ENCODE measurements at places on chromosomes 11 and 22.

DNA sequence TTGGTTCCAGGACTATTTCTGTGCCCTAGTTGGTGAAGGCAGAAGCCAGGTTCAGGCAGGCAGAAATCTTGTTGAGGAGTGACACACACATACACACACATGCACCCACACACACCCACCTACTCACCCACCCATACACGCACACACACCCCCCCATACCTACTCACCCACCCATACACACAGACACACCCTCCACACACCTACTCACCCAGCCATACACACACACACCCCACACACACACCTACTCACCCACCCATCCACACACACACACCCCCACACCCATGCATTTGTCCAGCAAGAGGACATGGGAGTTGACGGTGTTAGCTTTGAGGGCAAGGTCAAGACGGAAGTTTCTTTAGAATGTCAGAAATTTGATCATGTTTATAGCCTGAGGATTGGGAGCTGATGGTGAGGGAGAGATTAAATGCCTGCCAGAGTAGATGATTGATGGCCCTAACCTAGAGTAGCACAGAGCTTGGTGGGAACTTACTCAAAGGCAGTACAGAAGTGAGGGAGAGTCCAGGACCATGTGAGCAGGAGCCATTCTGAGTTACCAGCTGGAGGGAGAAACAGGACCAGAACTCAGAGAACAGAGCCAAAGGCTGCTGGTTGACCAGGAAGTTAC, 68.9 kb downstream of the CYB5R2 start:
- no peaks in the 10 kb centered on the region for H3K27me3 ChIP-seq
- H3K4me3 ChIP-seq = no peak overlapping the region
- H3K27ac ChIP-seq = no peak overlapping the region
- H3K4me1 ChIP-seq = no peaks in the 10 kb centered on the region
- no peak for DNase-seq

DNA sequence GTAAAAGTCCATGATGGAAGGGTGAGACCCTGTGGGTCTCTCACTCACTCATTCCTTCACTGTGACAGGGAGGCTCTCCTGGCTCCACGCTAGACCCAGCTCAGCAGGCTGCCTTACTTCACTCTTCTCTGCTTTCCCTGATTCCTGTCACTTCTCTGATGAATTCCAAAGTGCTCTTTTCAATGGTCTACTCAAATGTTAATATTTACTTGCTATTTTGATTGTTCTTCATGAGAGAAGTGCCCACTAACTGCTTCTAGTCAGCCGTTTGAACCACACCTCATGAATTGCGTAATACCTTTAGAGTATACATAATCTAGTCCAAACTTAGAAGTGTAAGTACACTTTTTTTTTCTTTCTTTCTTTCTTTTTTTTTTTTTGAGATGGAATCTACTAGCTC, 1350.2 kb upstream of the RAG2 start:
- H3K4me1 ChIP-seq = no peaks in the 10 kb centered on the region
- H3K4me3 ChIP-seq = no peak overlapping the region
- peaks cover 2% of the 10 kb centered on the region for H3K36me3 ChIP-seq
- DNase-seq = no peak
- no peak overlapping the region for H3K27ac ChIP-seq

DNA sequence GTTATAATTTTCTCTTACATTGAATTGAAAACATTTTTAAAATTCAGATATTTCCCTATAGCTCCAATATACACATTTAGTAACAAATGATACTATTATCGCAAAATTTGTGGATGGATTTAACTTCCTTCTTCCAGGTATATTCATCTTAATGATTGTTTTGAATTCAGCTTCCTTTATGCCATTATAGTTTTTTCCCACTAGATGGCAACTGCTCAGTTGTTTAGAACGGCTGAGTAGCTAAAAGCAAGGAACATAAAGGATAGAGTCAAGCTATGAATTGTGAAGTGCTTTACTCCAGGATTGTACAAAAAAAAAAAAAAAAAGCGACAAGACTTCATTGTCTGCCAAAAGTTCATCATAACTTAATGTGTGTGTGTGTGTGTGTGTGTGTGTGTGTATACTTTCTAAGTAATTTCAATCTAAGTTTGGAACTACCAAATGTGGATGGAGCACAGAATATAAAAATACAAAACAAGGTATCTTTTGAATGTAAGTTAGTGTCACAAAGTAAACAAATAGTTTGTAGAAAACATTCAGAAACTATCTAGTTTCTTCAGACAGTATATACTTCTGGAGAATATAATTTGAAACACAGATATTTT, 846.4 kb downstream of the DLG2 start:
- H3K36me3 ChIP-seq = no peaks in the 10 kb centered on the region
- no peak for DNase-seq
- H3K27ac ChIP-seq = no peak overlapping the region
- no peaks in the 10 kb centered on the region for H3K4me1 ChIP-seq
- no peaks in the 10 kb centered on the region for H3K27me3 ChIP-seq
- no peak overlapping the region for H3K4me3 ChIP-seq

DNA sequence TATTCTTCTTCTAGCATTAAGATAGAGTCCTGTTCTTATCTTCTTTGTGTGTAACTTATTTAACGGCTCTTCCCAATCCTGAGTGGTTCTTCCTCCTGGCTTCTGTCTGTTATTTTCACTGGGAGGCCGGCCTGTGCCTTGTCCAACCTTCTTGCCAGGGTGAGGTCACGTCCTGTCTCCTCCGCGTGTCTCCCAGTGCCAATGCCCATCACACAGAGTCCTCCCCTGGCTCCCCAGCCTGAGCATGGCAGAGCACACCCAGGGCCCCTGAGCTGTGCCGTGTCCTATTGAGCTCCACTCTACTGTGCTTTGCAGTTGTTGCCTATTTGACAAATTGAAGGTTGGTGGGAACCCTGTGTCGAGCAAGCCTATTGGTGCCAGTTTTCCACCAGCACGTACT, 487.3 kb downstream of the BRD1 start:
- no peak overlapping the region for H3K4me3 ChIP-seq
- no peak overlapping the region for H3K27ac ChIP-seq
- DNase-seq = no peak
- H3K27me3 ChIP-seq = peaks cover 12% of the 10 kb centered on the region
- H3K4me1 ChIP-seq = no peaks in the 10 kb centered on the region

DNA sequence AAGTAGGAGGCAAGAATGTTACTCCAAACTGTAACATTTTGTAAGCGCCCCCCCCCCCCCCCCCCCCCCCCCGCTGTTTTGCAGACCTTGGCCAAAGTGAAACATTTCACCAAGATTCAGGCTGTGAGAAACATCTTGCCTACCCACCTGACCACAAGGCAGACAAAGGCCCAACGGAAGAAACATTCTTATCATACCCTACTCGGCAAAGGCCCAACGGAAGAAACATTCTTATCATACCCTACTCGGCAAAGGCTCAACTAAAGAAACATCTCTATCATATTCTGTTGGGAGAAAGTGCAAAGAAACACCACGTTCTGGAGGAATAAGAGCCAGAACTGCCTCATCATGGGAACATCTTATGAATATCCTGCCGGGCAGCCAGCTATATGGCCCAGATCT, 117.1 kb downstream of the JRKL start:
- H3K27ac ChIP-seq = no peak overlapping the region
- H3K4me1 ChIP-seq = no peaks in the 10 kb centered on the region
- no peaks in the 10 kb centered on the region for H3K36me3 ChIP-seq
- H3K27me3 ChIP-seq = no peaks in the 10 kb centered on the region
- H3K4me3 ChIP-seq = no peak overlapping the region

DNA sequence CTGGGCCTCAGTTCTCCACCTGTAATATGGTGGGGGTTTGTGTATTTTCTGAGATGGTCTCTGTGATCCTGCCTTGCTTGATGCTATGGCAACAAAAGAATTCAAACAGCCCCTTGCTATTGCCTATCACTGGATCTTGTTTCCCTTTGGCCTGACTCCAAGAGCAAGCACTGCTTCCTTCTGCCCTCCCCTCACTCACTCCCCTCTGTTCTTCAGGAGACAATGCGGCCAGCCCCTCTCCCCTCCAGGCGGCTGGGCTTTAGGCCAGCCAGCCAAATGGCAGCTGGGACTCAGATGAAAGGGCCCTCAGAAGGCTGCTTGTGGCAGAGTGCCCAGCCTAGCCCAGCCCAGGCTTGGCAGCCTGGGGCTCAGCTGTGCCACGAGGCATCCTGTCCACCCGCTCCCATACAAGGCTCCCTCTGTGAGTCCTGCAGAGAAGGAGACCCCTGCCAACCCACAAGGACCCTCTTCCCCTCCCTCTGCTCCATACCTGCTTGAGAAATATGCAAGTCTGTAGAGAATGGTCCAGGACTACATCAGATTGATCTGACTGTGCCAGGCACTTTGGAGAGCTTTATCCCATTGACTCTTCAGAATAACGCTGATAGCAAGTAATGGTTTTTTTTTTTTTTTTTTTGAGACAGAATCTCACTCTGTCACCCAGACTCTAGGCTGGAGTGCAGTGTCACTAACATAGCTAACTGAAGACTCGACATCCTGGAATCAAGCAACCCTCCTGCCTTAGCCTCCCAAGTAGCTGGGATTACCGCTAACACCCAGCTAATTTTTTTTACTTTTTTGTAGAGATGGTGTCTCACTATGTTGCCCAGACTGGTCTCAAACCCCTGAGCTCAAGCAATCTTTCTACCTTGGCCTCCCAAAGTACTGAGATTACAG, 7.6 kb upstream of the KCTD14 start:
- no peak overlapping the region for H3K27ac ChIP-seq
- DNase-seq = no peak
- H3K4me1 ChIP-seq = peaks cover 7% of the 10 kb centered on the region
- no peak overlapping the region for H3K4me3 ChIP-seq
- H3K36me3 ChIP-seq = no peaks in the 10 kb centered on the region

GRCh38 chr22:36588285-36588684, 59.3 kb upstream of the EIF3D start:
- H3K27ac ChIP-seq = no peak overlapping the region
- no peak overlapping the region for H3K4me3 ChIP-seq
- DNase-seq = no peak
- H3K4me1 ChIP-seq = no peaks in the 10 kb centered on the region
- peaks cover 40% of the 10 kb centered on the region for H3K27me3 ChIP-seq

- peak overlapping the region; percentile 89 for H3K27ac ChIP-seq
- peaks cover 27% of the 10 kb centered on the region for H3K36me3 ChIP-seq
- H3K4me1 ChIP-seq = peaks cover 45% of the 10 kb centered on the region
- H3K27me3 ChIP-seq = no peaks in the 10 kb centered on the region
- DNase-seq = peak; percentile 28
Measured at GRCh38 chr11:117232911-117233409, 489 bp downstream of the RNF214 start.

- H3K4me1 ChIP-seq = peaks cover 54% of the 10 kb centered on the region
- peak overlapping the region; percentile 1 for H3K4me3 ChIP-seq
- peaks cover 8% of the 10 kb centered on the region for H3K27me3 ChIP-seq
- H3K27ac ChIP-seq = peak overlapping the region; percentile 59
- no peaks in the 10 kb centered on the region for H3K36me3 ChIP-seq
- no peak for DNase-seq
Measured at GRCh38 chr11:14373941-14374646, 15.1 kb upstream of the RRAS2 start.

DNA sequence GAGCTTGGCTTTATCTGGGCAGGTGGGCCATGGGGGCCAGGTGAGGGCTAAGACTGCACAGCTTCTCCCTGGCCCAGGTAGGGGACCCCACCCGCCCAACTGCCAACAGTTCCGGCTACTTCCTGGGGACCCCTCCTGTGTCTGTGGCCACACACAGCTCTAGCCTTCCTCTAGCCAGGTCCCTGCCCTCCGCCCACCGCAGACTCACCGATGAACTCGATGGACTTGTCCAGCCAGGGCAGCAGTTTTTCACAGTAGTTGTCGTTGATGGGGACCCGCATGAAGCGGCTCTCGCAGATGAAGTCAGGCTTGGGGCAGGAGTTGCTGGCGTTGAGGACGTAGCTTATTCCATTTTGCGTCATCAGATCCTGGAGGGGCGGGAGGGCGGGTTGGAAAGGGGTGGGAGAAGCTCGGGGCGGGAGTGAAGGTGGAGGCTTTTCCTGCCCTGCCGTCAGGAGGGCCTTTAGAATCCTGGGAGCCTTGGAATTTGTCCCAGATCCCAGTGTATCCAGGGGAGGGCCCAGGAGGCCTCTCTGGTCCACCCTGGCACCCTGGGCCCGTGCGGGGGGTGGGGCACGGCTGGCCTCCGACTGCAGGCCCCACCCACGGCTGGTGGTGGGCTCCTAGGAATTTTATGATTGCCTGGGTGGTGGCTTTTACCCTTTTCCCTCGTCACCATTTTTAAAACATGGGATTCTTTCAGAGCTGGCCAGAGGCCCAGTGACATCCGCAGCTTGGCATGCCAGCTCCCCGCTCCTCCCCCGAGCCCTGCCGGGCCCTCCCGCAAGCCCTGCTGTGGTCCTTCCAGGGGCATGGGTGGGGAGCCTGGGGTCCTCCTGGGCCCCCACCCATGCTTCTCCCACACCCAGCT, 13.9 kb downstream of the DUSP8 start:
- no peaks in the 10 kb centered on the region for H3K36me3 ChIP-seq
- no peak overlapping the region for H3K4me3 ChIP-seq
- no peak for DNase-seq
- no peaks in the 10 kb centered on the region for H3K4me1 ChIP-seq
- no peak overlapping the region for H3K27ac ChIP-seq
- no peaks in the 10 kb centered on the region for H3K27me3 ChIP-seq

- no peaks in the 10 kb centered on the region for H3K36me3 ChIP-seq
- no peaks in the 10 kb centered on the region for H3K4me1 ChIP-seq
- DNase-seq = no peak
- H3K27me3 ChIP-seq = no peaks in the 10 kb centered on the region
Measured at GRCh38 chr11:44446996-44447771, 118.3 kb upstream of the CD82 start.

GRCh38 chr22:26931471-26931870, 274.1 kb downstream of the MIAT start:
- no peaks in the 10 kb centered on the region for H3K36me3 ChIP-seq
- H3K27ac ChIP-seq = no peak overlapping the region
- no peak overlapping the region for H3K4me3 ChIP-seq
- H3K4me1 ChIP-seq = no peaks in the 10 kb centered on the region

GRCh38 chr11:125627236-125627910, 2.4 kb downstream of the CHEK1 start:
- H3K4me3 ChIP-seq = peak overlapping the region; percentile 92
- peaks cover 16% of the 10 kb centered on the region for H3K36me3 ChIP-seq
- peak overlapping the region; percentile 90 for H3K27ac ChIP-seq
- H3K4me1 ChIP-seq = peaks cover 28% of the 10 kb centered on the region

DNA sequence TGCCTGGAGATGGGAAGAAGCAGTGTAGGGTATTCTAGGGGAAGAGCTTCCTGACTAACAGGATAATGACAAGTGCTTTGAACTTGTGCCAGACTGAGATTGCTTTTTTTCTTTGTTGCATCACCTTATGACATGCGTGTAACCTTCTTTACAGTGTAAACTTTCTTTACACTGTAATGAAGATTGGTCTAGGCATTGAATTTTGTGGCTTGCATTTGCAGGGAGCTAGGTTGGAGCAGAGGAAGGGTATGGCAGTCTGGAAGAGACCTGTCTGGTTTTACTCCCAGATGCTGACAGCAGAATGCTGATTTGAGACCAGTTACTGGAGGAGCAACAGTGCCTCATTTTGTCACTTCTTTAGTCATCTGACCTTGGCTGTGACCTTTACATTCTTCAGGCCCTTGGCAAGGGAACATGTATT, 5.6 kb downstream of the DDB2 start:
- peak overlapping the region; percentile 77 for H3K27ac ChIP-seq
- no peaks in the 10 kb centered on the region for H3K27me3 ChIP-seq
- peak overlapping the region; percentile 57 for H3K4me3 ChIP-seq
- peaks cover 27% of the 10 kb centered on the region for H3K36me3 ChIP-seq
- no peak for DNase-seq
- peaks cover 80% of the 10 kb centered on the region for H3K4me1 ChIP-seq

Data from activated T-cell treated with anti-CD3 and anti-CD28 coated beads, Interleukin-2, amount 50 U/mL, for 72 hours (primary cell).